ENCODE measurements at places on chromosomes 6 and 20.

DNA sequence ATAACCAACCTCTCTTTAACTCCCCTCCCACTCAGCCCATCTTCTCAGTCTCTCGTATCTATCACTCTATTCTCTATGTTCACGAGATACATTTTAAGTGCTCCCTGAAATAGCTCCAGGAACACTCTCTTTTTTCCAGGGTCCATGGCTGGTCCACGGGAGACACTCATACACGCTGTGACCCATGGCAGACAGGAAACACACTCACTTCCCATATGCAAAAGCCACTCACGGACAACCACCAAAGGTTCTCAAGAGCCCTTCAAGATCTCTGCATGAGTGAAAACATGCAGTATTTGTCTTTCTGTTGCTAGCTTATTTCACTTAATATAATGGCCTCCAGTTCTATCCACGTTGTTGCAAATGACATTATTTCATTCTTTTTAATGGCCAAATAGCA lies 71.4 kb upstream of the PCSK2 start:
- no peak for DNase-seq

GRCh38 chr6:33670971-33671743 lies 40.3 kb downstream of the UQCC2 start:
- DNase-seq = no peak

GRCh38 chr6:84779380-84779779 lies 15.0 kb upstream of the TBX18 start:
- no peak for DNase-seq

- no peak for DNase-seq
Observed at GRCh38 chr20:41453010-41453950, 86.7 kb upstream of the EMILIN3 start.

- DNase-seq = peak; percentile 79
Observed at GRCh38 chr6:150599199-150600009, at the start of gene PLEKHG1. Gene PLEKHG1 (plus strand): TSS chr6:150599885. CDS start chr6:150733682, 133,797 bp downstream.

- no peak for DNase-seq
Observed at GRCh38 chr6:75147512-75147911, 58.3 kb downstream of the COL12A1 start.

- DNase-seq = peak; percentile 83
Observed at GRCh38 chr20:45911486-45912343, at the start of gene PLTP. Gene PLTP (minus strand): TSS chr20:45912155. CDS start chr20:45911452, 703 bp downstream.

- DNase-seq = no peak
Observed at GRCh38 chr20:22652681-22653588, 68.6 kb upstream of the FOXA2 start.

DNA sequence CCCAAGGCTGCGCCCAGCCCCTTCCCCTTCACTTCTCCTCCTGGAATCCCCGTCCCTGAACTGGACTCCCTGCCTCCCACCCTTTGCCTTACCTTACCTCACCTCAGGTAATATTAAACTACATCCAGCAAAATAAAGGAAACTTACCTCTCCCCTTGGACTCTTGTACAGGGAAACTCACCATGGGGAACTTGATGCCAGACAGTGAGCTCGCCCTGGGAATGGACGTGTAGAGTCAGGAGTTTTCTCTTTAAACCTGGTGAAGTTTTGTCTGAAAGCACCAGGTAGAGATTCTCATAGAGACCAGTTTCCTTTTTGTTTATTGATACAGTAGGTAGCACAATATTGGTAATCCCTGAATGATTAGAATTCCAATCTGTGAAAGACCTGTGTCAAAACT lies 544 bp upstream of the HLA-C start:
- DNase-seq = no peak
